Vein endothelial cell (primary cell): ENCODE measurements at places on chromosomes 5 and 9. TPM values are rescaled to one million over a fixed set of nuclear protein-coding genes. Genes with fewer than 3 reads are reported as not detected.

Gene CDC20B
- under 0.01 and 0.19 TPM in 2 replicates for total RNA-seq

Gene HNRNPH1
- 442 and 529 TPM in 2 replicates for total RNA-seq

Gene NEUROG1
- total RNA-seq: not detected in 2 replicates

Gene SLC22A4
- total RNA-seq: 4.9 and 5.0 TPM in 2 replicates

Gene SLC34A3
- not detected in 2 replicates for total RNA-seq

Gene MYOT
- not detected in 2 replicates for total RNA-seq

Gene MARCOL
- total RNA-seq: not detected in 2 replicates

Gene PCDHB16
- total RNA-seq: 0.65 and 0.86 TPM in 2 replicates
